ENCODE measurements at places on chromosomes 1 and 21.
A peak's percentile ranks its signal among the peaks of the same experiment; 100 is the strongest.

GRCh38 chr1:27597516-27598294 lies 6.2 kb downstream of the AHDC1 start:
- DNase-seq, result no peak

GRCh38 chr21:40846103-40846502 lies 855 bp downstream of the DSCAM start:
- DNase-seq, result no peak

DNA sequence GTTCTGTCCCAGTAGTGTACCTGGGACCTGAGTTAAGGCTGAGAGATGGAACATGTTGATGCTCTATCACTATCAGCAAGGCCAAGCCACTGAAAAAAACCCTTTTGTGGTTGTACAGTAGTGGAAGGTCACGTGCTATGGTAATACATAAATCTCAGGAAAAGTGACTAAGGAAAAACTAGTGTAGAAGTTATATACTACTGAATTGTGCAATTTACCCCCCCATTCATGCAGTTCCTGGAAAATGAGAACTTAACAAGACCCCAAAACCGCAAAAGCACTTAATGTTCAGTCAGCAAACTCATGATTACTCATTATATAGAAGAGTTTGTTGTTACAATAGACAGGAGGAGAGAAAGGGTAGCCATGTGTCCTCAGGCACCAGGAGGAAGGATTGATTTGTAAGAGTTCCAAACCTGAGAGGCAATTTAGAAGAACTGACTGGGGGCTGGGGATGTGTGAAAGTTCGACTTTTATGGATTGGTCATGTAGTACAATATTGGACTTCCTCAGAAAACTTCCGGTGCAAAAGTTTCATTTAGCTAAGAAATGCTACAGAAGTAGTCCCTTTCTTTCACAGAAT lies 91.6 kb downstream of the RGL1 start:
- DNase-seq, result no peak

- no peak for DNase-seq
These were observed 5.6 kb upstream of the BSND start for GRCh38 chr1:54993140-54993539.

DNA sequence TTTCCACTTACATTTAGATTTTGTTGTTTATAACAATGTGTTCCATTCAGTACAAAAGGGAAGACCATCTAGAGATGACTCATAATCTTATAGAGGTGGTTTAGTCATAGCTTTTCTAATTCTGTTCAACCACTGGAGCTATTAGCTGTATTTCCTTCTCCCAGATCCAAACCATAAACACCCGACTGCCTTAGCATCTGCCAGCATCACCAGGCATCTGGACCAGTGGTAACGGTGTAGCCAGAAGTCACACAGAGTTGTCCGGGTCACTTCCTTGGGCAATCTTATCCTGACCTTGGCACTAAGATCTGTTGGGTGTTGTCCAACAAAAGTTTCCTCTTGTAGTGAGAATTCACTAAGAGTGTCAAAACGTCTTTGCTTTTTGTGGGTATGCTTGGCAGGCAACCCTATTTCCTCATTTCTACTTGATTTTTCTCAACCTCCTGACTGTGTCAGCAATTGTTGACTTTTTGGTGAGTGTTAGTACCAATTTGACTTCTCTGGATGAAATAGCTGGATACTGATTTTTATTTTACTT lies 372.1 kb upstream of the B3GALT2 start:
- no peak for DNase-seq

DNA sequence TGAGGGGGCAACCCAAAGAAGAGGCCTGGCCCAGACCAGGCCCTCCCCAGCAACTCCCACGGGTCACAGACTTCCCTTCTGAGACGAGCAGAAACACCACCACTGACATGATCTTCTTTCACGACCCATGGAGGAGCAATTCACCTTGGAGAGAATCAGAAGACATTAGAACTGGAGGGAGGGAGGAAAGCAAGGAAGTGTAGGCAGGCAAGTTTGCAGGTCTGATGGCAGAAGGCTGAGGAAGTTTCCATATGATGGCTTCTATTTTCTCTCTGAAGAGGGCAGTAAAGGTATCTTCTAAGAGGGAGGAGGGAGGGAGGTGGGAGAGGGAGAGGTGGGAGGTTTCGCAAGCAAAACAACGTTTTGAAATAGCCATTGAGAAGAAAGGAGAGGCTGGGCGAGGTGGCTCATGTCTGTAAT lies 1.4 kb upstream of the UBXN10 start:
- peak; percentile 27 for DNase-seq

DNA sequence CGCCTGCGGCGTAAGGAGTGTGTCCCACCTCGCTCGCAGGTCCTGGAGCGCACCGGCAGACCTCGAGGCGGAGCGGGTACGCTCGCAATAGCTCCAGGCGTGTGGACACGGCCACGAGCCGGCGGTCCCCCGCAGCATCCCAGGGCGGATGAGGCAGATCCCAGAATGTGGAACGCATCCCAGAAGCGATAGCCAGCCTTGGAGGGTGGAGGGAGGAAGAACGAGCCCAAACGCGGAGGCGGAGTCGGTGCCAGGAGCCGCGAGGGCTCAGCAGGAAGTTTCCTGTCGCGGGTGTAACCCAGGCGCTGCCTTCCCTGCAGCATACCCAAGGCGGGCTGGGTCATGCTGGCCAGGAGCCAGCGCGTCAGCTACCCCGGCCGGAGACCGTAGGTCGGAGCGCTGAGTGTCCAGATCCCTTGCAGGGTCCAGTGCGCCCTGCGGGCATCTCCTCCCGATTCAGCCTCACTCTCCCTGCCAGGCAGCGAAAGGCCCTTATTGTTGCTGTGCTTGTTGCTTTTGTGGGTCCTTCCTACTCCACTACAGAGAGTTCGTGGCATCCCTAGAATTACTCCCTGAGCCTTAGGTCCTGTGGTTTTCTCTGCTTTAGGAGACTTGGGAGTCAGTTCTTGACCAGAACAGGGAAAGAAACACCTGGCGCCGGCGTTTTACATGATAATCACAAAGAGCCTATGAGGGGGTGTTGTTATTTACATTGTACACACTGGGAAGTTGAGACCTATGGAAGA lies 27.7 kb downstream of the STYXL2 start:
- peak; percentile 56 for DNase-seq

- no peak for DNase-seq
These were observed 28.8 kb downstream of the VANGL2 start for GRCh38 chr1:160429125-160429561.

- DNase-seq, result no peak
These were observed 228.8 kb downstream of the OMA1 start for GRCh38 chr1:58317694-58318093.

- peak; percentile 83 for DNase-seq
These were observed at the start of gene PBXIP1 for GRCh38 chr1:154955718-154956543. PBXIP1 (minus strand) TSS chr1:154956099; CDS start chr1:154953721, 2,378 bp downstream.

GRCh38 chr1:84301004-84301784 lies at the start of gene SAMD13:
SAMD13 (plus strand) TSS chr1:84301708; CDS start chr1:84303235, 1,527 bp downstream.
- DNase-seq, result peak; percentile 75

DNA sequence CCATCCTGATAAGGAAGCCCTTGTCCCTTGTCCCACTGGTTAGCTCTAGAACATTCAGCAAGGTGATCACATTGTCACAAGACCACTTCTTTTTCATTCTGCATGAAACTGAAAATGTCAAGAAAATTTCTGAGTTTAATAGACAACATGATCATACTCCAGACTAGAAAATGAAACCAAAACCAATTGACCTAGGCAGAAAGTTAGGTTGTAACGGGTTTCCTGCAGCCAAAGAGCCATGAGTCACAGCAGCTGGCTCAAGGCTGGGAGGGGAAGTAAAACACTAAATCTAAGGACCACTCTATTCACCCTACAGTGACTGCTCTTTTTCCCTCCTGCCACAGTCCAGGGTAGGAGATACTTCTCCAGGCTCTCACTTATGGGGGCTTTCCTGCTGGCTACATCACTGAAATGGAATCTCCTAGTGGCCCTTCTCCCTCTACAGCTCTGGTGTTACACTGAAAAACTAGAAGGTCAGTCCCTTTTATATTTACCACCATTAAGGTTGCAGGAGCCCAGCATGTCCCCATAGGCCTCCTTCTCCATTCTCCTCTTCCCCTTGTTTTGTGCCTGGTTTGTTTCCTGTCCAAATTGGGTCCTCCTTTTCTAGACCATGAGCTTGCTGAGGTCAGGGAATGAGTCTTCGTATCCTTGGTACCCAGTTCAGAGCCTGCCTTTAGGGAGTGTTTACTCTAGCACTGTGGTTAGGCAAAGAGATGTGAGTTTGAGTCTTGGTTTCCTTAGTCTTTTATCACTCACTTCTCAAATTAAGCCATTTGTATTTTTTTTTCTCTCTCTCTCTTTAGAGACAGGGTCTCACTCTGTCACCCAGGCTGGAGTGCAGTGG lies 236.5 kb upstream of the JUN start:
- peak; percentile 70 for DNase-seq

GRCh38 chr1:207888652-207889051 lies 22.3 kb downstream of the CD34 start:
- no peak for DNase-seq

DNA sequence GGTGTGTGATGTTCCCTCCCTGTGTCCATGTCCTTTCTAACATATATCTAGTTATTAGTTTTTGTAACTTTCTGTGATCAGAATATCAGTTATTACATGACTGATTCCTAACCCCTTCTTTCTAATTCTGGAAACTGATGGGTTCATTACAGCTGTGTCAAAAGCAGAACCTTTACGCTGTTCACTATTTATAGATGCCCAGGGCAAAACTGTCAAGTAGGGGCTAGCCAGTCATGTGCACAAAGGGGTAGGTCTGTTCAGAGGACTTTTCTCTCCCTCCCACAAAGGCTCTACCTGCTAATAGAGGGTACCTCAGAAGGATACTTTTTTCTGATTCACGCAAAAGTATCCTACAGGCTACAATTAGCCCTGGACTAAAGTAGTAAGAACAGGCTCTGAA lies 79.2 kb downstream of the NRDC start:
- no peak for DNase-seq

DNA sequence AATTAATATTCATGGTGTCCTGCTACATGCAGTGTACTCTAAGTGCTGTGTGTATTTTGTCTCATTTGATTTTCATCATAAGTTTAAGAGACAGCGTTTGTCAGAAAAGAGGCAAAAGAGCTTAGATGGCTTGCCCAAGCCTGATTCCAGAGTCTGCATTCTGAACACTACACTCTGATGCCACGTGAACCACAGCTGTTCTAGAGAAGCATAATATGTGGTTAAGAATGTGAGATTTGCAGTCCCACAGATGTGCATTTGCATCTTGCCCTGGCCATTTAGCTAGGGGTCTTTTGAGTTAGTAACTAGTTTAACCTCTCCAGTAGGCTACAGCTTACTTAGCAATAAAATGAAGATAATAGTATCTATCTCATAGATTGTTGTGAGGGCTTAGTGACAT lies 9.2 kb upstream of the GADD45A start:
- DNase-seq, result no peak

GRCh38 chr1:16012590-16013219 lies 5.1 kb downstream of the HSPB7 start:
- peak; percentile 64 for DNase-seq

DNA sequence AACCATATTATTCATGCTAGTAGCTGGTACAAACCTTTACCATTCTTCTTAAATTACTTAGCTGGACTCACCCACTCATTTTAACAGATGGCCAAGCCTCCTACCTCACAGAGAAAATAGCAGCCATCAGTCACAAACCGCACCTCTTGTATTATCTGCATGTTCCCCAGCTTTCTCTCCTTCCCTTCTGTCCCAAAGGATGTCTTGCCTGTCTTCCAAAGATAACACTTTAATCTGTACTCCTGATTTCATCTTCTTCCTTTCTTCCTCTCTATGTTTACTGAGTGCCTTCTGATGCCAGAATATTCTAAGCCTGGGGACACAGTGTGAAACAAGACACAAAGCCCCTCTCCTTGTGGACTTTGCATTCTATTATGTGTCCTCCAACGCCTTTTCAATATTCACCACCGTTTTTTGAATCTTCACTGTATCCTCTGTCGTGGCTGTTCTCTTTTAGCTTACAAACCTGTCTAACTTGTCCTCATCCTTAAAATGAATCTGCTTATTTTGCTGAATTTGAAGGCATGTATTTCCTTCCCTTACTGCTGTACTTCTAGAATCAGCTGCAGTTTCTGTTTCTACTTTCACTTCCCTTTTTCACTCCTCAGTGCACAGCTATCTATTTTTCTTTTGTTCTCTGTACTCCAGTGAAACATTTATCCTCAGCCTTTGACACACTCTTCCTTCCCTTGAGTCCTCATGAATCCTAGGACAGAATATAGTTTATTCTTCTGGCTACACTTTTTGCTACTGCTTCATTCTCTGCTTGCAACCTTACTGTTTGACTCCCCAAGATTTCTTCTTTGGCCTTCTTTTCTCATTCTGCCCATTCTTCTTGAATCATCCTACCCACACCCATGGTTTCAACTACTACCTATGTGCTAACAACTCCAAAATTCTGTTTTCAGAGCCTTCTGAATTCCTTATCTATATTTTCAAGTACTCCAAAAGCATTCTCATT lies 216.9 kb upstream of the SAMSN1 start:
- DNase-seq, result no peak

DNA sequence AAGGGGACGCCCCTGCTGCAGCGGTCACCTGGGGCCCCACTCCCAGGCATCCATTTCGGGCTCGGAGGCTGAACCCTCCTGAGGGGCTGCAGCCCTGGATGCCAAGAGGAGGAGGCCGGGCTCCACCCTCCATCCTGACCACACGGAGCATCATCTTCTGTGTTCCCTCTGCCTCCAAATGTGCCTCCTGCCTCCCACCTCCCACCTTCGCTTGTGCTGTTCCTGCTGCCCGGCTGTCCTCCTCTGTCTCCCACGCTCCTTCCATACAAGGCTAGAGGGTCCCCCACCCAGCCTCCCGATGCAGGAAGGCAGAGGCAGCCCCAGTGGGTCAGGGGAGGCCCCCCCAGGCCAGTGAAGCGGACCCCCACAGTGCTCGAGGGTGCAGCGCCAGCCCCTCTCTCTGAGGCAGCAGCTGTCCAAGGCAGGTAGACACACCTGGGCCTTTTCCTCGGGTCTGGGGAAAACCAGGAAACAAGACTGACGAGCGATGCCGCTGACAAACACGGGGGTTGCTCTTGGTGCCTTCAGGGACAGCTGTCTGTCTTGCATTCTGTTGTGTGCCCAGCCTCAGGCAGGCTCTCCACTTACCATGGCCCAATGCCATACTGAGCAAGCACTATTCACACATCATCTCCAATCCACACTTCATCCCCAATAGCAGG lies 16.8 kb upstream of the PLEKHG5 start:
- no peak for DNase-seq

GRCh38 chr1:230231774-230232145 lies 164.7 kb downstream of the GALNT2 start:
- DNase-seq, result peak; percentile 53

DNA sequence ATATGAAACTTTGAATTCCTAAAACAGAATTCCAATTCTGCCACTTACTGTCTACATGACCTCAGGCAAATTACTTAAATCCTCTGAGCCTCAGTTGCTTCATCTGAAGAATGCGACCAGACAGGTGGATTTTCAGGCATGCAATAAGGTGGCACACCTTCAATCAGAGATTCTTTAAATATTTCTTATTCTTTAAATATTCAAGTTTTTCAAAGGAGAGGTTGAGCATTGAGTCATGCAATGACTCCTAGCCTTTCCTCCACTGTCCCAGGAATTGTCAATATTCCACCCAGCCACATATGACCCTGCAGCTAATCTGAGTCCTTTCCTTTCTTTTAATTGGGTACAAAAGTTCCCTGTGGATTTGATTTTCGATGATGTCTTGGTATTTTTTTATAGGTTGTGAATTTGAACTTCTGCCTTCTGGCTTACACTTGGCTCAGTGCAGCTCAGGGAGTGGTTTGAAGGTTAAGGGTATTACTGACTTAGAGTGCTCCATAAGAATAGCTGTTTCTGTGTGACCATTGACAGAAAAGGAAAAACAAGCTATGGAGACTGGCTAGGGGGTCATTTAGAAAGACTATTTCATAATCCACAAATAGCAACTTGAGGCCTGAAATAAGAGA lies 52.2 kb upstream of the PRDX6 start:
- no peak for DNase-seq
